ENCODE measurements at places on chromosomes 4 and X.

- peak; percentile 67 for DNase-seq
Measured at GRCh38 chrX:80578517-80579105, 158.4 kb downstream of the TENT5D start.

DNA sequence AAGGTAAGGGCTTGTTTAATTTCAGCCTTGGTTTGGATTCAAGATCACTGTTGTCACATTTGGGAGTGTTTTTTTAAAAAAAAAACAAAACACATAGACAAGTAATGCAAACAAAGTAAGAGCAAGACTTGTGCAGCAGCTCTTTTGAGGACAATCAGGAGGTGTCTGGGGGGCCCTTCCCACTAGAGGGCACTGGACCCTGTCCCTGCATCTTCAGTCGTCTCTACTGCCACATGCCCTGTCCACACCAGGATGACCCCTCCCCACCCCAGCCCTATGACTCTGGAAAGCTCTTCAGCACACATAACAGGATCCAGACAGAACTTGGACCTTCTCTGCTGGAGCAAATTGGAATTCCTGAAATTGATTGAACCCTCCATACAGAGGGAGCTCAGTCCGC, 71.0 kb downstream of the USP46 start:
- peak; percentile 17 for DNase-seq

DNA sequence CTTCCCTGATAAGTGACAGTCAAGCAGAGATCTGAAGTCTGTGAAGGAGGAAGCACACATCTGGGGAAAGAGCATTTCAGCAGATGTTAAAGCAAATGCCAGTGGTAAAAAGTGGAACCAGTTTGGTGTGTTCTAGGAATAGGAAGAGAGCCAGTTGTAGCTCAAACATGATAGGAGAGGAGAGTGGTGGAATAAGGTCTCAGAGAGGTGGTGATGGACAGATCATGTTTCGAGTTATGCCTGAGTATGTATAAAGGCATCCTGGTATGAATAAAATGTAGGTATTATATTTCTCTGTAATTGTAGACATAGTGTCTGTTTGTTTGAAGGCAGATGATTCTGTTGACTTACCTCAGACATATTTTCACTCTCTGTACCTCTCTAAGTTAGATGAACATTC, 89.1 kb downstream of the LARP7 start:
- DNase-seq, result peak; percentile 72

- DNase-seq, result peak; percentile 54
Measured at GRCh38 chrX:2967998-2968909, 38.1 kb upstream of the ARSH start.

DNA sequence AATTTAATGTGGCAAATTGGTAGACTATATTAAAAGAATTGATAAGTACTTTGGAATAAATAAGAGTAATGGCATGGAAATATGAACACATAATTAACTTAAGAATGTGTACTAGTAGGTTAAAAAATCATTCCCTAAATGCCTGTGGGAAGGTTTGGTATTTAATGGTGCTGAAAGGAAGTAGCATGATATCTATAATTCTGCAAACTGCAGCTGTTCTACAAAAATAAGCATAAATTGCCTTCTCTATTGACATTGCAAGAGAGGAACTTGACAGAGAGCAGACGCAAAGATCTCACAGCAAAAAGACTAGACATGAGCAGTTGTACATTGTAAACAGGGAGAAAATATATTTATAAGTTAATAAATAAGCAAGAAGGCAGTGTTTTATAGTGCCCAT, 752.5 kb upstream of the PCDH10 start:
- no peak for DNase-seq

DNA sequence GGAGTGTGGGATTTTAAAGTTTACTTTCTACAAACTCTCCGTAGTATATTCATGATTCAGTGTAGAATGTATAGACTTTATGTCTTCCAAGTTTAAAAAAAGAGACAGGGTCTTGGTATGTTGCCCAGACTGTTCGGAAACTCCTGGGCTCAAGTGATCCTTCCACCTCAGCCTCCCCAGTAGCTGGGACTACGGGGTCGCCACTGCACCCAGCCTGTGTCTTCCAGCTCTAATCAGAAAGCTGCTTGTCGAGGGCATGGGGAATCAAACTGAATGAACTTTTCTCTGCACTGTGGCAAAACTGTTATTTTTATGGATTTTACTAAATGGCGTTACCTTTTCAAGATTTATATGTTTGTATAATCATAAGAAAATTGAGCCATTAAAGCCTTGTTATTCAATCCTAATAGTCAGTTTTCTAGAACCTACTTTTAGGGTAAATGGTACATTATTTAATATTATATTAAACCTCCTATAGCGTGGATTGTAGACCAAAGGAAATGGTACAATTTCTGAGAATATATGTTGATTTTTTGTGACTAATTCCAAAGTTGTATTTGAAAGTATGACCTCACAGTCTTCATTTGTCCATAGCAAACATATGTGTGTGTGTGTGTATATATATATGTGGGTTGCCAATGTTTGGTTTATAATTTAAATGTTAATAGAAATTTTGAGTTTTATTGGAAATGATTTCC, 1.1 kb downstream of the BLOC1S4 start:
- DNase-seq, result peak; percentile 52

GRCh38 chr4:26753617-26754016, 107.0 kb upstream of the STIM2 start:
- peak; percentile 94 for DNase-seq

DNA sequence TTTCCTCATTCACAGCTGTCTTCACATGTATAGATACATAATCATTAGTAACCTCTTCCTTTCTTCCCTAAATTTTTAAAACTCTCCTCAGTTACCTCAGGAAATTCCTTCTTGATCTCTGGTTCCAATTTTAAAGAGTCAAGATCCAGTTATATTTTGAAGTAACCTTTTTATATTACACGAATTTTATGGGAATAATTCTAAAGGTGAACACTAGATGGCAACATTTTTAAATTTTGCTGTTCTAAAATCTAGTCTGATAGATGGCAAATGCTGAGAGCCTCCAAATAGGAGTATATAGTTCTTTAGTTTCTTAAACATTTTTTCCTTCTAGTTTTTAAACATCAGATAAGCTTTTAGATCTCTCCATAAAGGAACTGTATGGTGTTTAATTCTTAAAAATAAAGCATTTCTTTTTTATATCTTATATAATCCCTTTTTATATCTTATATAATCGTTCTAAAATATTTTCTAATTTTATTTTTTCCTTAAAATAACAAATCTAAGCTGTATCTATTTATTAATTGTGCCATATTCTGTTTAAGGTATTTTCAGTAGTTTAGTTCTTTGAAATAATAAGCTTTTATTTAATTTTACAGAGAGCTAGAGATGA, 37.9 kb upstream of the PAPSS1 start:
- peak; percentile 58 for DNase-seq

DNA sequence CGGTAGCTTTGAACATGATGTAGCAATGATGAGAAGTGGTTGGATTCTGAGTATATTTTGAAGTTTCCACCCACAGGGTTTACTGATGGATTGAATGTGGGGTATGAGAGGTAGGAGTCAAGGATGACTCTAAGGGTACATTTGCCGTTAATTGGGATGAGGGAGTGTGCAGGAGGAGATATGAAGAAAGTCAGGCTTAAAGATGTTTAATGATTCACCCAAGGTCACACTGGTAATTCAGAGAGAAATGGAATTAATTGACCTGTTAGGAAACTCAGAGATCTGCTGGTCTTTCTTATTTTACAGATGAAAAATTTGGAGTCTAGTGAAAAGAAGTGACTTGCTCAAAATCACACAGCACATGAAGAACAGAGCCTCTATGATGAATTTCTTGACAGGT, 390.7 kb downstream of the GBA3 start:
- no peak for DNase-seq

DNA sequence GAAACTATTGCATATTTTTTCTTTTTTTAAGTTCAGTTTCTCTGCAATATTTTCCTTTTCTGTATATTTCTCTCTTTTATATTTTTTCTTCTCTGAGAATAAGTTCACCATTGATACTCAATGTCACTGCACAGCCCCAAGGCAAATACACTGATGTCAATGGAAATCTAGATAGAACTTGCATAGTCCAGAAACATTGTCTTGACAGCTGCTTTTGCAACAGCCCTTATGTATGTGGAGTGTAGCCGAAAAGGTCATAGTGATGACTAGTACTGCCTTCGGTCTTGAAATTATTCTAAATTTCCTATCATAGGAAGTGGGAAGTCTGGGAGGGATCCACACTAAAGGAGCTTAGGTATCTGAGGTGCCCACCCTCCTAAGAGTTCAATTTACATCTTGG, 150.0 kb downstream of the SPOCK3 start:
- DNase-seq, result no peak

DNA sequence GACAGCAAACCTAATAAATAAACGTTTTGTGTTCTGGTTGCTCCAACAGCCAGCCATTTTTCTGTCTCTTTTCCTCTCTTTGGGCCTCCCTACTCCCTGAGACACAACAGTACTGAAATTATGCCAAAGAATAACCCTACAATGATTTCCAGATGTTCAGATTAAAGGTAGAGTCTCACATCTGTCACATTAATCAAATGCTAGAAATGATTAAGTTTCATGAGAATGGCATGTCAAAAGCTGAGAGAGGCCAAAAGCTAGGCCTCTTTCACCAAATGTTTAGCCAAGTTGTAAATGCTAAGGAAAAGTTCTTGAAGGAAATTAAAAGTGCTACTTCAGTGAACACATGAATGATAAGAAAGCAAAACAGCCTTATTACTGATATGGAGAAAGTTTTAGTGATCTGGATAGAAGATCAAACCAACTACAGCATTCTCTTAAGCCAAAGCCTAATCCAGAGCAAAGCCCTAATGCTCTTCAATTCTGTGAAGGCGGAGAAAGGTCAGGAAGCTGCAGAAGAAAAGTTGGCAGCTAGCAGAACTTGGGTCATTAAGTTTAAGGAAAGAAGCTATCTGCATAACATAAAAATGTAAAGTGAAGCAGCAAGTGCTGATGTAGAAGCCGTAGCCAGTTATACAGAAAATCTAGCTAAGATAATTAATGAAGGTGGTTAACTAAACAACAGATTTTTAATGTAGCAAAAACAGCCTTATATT, 182.1 kb upstream of the NUDT6 start:
- no peak for DNase-seq

DNA sequence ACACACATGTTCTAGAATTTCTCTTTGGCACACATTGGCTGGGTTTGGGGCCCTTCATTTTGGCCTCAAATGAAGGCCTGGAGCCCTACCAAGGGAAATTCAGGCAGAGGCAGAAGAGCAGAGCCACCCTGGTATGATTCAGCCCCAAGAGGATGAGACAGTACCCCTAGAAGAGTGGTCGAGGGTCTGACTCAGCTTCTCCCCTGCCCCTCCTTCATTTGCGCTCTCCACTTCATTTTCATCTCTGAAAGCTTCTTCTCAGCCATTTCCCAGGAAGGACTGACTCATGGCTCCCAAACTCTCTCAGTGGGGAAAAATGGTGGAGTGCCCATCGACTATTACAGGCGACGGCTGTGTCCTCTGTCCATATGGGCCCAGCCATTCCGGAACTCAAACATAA, 43.5 kb downstream of the MAMLD1 start:
- DNase-seq, result no peak

- peak; percentile 9 for DNase-seq
Measured at GRCh38 chr4:73528171-73528570, 46.6 kb downstream of the AFM start.

- DNase-seq, result peak; percentile 77
Measured at GRCh38 chr4:1012034-1012739, 761 bp downstream of the FGFRL1 start.

GRCh38 chr4:6702761-6703160, 6.9 kb downstream of the MRFAP1L1 start:
- no peak for DNase-seq

DNA sequence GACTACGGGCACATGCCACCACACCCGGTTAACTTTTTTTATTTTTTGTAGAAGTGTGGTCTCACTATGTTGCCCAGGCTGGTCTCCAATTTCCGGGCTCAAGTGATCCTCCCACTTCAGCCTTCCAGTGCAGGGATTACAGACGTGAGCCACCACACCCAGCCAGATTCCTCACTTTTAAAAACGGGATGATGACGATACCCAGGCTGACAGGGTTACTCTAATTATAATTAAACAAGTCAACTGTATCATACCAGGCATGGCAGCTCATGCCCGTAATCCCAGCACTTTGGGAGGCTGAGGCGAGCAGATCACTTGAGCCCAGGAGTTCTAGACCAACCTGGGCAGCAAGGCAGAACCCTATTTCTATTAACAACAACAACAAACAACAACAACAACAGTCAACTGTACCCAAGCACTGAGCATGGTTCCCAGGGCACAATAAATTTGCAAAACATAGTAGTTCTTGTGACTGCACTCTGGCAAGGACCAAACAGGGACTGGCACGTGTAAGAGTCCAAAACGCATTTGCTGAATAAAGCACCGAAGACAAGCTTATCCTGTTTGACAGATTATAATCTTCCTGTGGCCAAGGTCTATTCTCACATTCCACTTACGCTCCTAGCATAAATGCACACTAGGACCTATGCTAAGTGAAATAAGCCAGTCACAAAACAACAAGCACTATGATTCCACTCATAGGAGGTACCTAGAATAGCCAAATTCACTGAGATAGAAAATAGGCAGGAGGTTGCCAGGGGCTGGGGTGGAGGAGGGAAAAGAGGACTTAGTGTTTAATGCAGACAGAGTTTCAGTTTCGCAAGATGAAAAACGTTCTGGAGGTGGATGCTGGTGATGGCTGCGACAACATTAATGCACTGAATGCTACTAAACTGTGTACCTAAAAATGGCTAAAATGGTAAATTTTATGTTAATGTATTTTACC, 77.5 kb downstream of the IRF2 start:
- no peak for DNase-seq

GRCh38 chr4:173518425-173519102, 11.5 kb downstream of the HAND2 start:
- peak; percentile 8 for DNase-seq

- DNase-seq, result no peak
Measured at GRCh38 chrX:47608130-47608810, 11.4 kb downstream of the SYN1 start.

DNA sequence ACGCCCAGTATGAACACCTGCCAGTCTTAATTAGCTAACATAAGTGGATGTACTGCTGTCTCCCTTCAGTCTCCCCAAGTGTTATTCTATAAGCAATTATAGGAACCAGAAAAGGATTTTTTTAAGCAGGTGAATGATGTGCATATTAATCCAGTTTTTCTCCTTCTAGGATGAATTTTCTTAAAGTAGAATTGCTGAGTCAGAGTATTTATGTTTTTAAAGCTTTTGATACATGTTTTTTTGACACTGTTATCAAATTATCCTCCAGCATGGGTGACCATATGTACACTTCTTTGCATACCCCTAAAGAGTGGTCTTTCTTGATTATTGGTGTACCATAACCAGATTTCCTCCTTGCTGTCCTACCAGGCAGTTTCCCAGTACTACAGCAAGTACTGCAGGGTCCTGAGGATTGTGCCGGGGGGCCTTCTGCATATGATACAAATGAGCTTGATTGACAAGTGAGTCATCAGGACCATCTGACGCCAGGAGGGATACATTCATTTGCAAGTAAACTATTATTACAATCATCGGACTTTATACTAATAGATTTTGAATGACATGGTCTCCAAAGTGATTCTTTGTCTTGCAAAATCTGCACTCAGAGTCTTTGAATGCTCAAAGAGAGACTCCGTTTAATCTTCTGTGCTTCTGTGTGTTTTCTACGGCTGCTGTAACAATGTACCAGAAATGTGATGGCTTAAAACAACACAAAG, 10.7 kb upstream of the PCYT1B start:
- peak; percentile 7 for DNase-seq

GRCh38 chr4:2318885-2319284, 57.0 kb upstream of the MXD4 start:
- DNase-seq, result no peak

- DNase-seq, result peak; percentile 84
Measured at GRCh38 chrX:131841496-131842437, 181.3 kb upstream of the STK26 start.
